ENCODE measurements at places on chromosomes 1 and 21. TPM values are rescaled to one million over a fixed set of nuclear protein-coding genes. Genes with fewer than 3 reads are reported as not detected.

DNA sequence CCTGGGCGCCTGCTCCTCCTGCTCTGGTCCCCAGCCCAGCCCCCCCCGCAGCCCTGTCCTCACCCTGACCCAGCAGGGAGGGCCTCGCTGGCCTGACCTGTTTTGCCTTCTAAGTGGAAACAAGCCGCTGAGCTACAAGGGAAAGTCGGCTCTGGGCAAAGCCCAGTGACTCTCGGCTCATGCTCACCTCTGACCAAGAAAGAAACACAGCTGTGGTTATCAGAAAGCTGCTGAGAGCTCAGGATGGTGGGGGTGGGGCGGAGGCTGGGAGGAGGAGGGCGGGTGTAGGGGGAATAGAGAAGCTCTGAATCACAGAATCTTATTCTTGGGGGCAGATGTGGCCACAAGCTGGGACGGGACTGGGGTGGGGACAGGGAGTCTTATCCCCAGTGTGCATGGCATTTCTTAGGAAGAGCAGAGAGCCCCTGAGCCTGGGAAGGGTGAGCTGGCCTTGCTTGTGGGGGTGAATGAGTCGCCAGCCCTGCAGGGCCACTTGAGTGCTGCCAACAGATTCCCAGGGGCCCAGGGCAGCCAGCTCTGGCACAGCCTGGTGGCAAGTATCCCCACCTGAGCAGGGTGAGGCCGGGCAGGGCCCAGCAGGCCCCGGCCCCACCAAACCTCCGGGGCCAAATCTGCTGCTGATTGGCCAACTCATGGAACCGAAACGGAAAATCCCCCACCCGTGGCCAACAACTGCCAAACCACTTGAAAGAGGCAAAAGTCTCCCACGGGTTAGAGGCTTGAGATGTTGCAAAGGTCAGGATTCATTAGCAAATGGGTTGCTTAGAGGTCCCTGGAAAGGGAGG, 120.6 kb downstream of the SPSB1 start:
- H3K4me3 ChIP-seq: no peak overlapping the region
- no peak overlapping the region for H3K27ac ChIP-seq
- H3K36me3 ChIP-seq: no peaks in the 10 kb centered on the region
- DNase-seq: no peak
- H3K4me1 ChIP-seq: peaks cover 6% of the 10 kb centered on the region
- no peaks in the 10 kb centered on the region for H3K27me3 ChIP-seq

DNA sequence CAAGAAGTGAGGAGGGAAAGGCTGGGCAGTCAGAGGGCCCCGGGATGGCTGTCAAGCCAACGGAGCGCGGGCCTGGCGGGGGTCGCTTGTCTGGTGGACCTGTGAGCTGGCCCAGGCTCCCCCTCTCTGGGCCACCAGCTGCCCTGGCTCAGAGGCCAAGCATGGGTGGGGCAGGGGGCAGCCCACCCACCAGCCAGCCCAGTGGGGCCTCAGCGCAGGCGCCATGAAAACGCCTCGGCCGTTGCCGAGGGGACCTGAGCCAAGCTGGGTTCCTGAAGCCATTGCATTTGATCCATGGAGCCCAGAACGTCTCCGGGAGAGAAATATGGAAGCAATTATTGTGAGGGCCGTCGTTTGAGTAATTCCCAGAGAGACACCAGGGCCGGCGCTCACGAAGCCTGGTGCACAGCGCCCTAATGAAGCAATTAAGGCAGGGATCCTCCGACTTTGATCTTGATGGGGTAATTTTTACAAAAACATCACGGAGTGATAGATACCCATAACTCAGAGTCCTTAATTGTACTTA, 90.5 kb upstream of the TTC34 start:
- no peak overlapping the region for H3K4me3 ChIP-seq
- no peaks in the 10 kb centered on the region for H3K27me3 ChIP-seq
- no peak overlapping the region for H3K27ac ChIP-seq
- no peaks in the 10 kb centered on the region for H3K36me3 ChIP-seq

- H3K4me1 ChIP-seq: peaks cover 7% of the 10 kb centered on the region
- H3K27ac ChIP-seq: no peak overlapping the region
- H3K27me3 ChIP-seq: no peaks in the 10 kb centered on the region
- no peaks in the 10 kb centered on the region for H3K36me3 ChIP-seq
Measured at GRCh38 chr1:3222042-3222692, 153.2 kb downstream of the PRDM16 start.

DNA sequence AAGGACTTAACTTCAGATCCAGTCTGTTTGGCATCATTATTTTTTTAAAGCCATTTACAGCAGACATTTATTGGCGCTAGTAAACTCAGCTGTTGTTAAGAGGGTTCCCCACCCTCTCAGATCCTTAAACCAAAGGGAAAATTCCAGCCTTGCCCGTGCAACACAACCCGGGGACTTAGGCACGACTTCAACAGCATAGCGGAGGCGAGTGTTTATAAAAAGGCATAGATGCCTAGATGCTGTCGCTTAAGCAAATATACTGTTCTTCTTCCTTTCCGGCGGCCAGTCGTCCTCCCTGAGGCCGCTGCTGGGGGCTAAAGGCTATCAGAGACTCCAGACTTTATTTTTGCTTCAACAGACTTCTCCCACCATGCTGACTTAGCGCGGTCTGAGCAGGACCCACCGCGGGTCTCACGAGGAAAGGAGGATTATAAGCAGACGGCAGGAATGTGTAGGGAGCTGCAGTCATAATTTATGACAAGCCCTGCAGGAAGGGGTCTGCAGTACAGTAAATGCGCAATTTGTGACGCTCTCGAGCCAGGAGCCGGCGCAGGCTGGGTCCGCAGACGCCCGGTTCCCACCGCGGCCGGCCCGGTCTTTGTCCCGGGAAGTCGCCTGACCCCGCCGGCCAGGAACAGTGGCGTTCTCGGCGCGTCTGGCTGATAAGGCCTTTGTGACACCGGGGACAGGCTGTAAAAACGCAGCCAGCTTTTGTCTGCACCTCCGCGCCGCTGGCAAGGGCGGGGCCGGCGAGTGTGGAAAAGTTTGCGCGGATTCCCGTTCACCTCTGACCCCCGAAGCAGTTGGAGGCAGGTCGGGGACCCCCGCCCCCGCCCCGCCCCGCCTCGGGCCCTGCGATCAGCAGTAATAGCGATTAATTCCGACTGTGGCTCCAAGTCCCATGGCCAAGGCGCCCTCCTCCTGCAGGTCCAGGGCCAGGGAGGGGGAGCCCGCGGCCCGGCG, 61.2 kb upstream of the ARHGEF16 start:
- H3K27ac ChIP-seq: no peak overlapping the region
- peak; percentile 68 for DNase-seq
- H3K36me3 ChIP-seq: no peaks in the 10 kb centered on the region
- H3K27me3 ChIP-seq: peaks cover 53% of the 10 kb centered on the region
- H3K4me3 ChIP-seq: peak overlapping the region; percentile 41

The GUCA2A gene
- total RNA-seq: not detected

GRCh38 chr1:36656271-36656670, 173.6 kb upstream of the CSF3R start:
- no peak overlapping the region for H3K4me3 ChIP-seq
- H3K4me1 ChIP-seq: no peaks in the 10 kb centered on the region
- no peak overlapping the region for H3K27ac ChIP-seq

DNA sequence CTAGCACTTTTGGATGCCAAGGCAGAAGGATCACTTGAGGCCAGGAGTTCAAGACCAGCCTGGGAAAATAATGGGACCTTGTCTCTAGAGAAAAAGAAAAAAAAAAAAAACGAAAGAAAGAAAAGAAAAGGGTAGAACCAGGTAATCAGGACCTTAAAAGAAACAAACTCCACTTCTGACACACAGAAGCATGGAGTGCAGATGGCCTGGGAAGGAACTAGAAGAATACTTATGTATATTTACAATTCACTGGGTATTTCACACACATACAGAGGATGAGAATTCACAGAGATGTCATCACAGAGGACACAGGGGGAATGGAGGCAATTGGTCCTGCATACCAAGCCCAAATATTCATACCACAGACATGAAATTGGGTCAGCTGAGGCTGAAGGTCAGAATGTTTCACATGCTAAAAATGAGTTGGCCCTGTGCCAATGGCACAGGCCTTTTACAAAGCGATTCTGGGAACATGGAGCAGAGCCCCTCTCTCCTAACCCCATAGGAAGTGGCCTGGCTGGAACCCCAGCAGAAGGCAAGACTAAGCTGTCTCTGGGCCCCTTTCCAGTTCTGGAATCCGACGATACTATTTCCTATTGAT, 4.4 kb downstream of the B4GALT3 start:
- no peaks in the 10 kb centered on the region for H3K27me3 ChIP-seq
- no peaks in the 10 kb centered on the region for H3K4me1 ChIP-seq
- no peak for DNase-seq
- no peak overlapping the region for H3K27ac ChIP-seq
- H3K4me3 ChIP-seq: no peak overlapping the region

DNA sequence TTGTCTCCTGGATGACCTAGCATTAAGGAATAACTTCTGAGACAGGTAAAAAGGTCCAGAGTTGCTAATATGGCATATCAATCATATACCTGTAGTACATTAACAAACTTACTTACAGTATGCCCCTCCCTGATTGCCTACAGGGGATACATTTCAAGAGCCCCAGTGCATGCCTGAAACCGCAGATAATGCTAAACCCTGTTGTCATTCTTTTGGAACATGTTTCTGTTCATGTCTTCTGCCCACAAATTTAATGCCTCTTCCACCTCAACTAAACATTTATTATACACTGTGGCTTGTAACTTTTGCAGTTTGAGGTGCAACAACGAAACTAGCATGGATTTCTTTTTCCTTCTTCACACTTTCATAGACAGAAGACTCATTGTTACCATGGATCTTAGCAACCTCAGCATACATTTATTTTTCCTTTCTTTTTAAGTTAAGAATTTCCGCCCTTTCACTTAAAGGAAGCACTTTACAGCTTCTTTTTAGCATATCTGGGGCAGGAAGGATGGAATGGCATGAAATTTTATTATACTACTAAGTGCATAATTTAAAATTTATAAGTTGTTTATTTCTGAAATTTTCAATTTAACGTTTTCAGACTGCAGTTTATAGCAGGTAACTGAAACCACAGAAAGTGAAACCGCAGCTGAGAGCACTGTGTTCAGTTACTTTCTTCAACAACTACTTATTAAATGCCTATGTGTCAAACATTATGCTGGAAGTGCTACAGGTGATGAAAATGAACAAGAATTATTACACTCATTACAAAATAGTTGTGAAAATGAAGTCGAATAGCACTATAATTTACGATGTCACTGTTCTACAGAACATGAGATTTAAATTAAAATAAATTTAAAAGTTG, 25.3 kb downstream of the F13B start:
- H3K4me1 ChIP-seq: no peaks in the 10 kb centered on the region
- no peak overlapping the region for H3K4me3 ChIP-seq
- no peaks in the 10 kb centered on the region for H3K27me3 ChIP-seq
- H3K36me3 ChIP-seq: no peaks in the 10 kb centered on the region
- H3K27ac ChIP-seq: no peak overlapping the region
- no peak for DNase-seq

Measured in H1 (cell line).